ENCODE measurements at places on chromosomes 3 and 15. TPM values are rescaled to one million over a fixed set of nuclear protein-coding genes. Genes with fewer than 3 reads are reported as not detected.

DNA sequence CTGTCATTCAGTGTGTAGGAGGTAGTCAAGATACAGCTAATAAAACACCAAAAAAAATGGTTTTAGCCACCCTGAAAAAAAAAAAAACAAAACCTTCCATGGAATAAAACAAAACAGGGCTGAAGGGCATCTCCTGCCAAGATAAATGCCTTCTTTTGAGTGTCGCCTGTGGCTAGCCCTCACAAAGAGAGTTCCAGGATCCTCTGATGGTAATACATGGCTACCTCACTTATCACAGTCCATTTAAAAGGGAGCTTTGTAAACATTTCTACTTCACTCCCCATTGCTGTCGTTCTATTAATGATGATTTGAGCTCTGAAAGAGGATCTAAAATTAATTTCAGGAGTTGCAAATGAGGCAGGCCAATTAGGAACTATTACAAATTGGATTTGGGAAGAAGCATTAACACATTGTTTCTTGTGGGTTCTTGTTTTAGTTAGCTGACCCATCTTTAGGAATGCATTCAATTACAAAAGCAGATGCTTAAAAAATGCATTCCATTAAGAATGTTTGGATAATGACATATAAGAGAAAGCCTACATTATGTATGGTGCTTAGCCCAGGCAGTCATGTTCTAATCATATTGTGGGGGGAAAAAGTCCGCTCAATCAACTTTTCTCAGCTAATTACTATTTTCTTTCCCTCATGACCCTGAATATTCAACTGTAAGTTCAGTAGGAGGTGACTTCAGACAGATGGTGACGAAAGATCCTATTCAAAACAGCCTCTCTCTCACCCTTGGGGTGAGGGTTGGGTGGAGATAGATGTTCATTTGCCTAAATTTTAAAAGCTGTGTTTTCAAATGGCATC is 255.1 kb upstream of the WNT5A start:
- no peaks in the 10 kb centered on the region for H3K36me3 ChIP-seq
- H3K4me1 ChIP-seq, result no peaks in the 10 kb centered on the region
- no peak overlapping the region for H3K27ac ChIP-seq

The CCR9 gene
- not detected for total RNA-seq

DNA sequence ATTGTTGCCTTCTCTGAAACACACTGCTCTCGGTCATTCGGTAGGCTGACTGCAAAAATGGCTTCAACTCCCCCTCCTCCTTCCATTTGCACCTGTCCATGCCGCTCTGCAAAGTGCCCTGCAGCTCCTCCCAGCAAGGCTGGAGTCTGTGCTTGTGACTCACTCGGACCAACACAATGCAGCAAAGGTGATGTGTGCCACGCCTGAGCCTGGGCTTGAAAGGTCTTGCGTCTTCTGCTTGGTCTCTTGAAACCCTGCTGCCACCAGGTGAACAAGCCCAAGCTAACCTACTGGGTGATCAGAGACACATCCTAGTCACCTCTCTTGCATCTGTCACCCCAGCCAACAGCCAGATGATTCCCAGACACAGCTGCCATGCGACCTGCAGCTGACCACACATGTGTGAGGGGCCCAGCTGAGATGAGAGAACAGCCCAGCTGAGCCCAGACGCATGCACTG is 71.1 kb downstream of the MGLL start:
- no peaks in the 10 kb centered on the region for H3K4me1 ChIP-seq
- peaks cover 2% of the 10 kb centered on the region for H3K27me3 ChIP-seq
- H3K4me3 ChIP-seq, result no peak overlapping the region

DNA sequence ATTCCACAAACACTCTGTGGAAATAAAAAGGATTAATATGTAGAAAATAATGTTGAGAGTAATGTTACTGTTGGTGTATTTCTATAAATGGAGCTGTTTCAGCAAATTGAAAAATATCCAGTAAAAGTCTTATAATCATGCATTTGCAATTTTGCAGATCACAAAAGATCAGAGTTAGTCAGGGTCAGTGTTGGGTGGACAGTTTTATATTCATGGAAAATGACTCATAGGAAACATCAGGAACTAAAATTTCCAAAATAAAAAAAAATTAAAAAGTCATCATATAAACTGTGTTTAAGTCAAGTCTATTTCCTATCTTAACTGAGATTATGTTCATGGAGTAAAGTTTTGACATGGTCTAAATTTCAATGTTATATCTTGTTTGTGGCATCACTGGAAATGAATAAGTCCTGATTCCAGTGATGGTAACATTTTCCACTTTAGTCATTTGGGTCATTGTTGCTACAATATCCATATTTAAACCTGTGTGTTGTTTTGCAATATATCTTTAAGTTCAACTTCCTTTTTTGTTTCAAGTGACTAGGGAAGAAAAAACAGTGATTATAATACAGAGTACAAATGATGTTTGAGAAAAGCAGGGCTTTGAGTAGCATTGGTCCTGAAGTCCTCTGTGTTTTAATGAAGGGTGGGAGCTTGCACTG is 37.8 kb downstream of the MITF start:
- DNase-seq, result no peak
- no peaks in the 10 kb centered on the region for H3K27me3 ChIP-seq
- H3K4me3 ChIP-seq, result no peak overlapping the region
- no peaks in the 10 kb centered on the region for H3K36me3 ChIP-seq

The PLA2G4E gene
- total RNA-seq, result not detected

The DNASE1L3 gene
- 1.6 TPM for total RNA-seq

- H3K27ac ChIP-seq, result no peak overlapping the region
- no peak for DNase-seq
- no peaks in the 10 kb centered on the region for H3K27me3 ChIP-seq
- peaks cover 4% of the 10 kb centered on the region for H3K36me3 ChIP-seq
Measured at GRCh38 chr15:42772144-42772543, 35.2 kb upstream of the CDAN1 start.

The EPHB3 gene
- total RNA-seq, result 4.3 TPM

GRCh38 chr3:143654906-143655305 is 193.4 kb downstream of the SLC9A9 start:
- peaks cover 7% of the 10 kb centered on the region for H3K4me1 ChIP-seq
- H3K27me3 ChIP-seq, result peaks cover 2% of the 10 kb centered on the region
- no peak overlapping the region for H3K27ac ChIP-seq
- no peaks in the 10 kb centered on the region for H3K36me3 ChIP-seq
- DNase-seq, result no peak
- H3K4me3 ChIP-seq, result no peak overlapping the region

- peaks cover 34% of the 10 kb centered on the region for H3K4me1 ChIP-seq
- no peak overlapping the region for H3K4me3 ChIP-seq
- no peak overlapping the region for H3K27ac ChIP-seq
- no peaks in the 10 kb centered on the region for H3K27me3 ChIP-seq
- no peak for DNase-seq
Measured at GRCh38 chr3:184815046-184815930, 3.3 kb downstream of the VPS8 start.

GRCh38 chr3:33124638-33125037 is 10.8 kb downstream of the CRTAP start:
- peaks cover under 1% of the 10 kb centered on the region for H3K4me1 ChIP-seq
- H3K27ac ChIP-seq, result no peak overlapping the region
- H3K27me3 ChIP-seq, result no peaks in the 10 kb centered on the region
- DNase-seq, result no peak

DNA sequence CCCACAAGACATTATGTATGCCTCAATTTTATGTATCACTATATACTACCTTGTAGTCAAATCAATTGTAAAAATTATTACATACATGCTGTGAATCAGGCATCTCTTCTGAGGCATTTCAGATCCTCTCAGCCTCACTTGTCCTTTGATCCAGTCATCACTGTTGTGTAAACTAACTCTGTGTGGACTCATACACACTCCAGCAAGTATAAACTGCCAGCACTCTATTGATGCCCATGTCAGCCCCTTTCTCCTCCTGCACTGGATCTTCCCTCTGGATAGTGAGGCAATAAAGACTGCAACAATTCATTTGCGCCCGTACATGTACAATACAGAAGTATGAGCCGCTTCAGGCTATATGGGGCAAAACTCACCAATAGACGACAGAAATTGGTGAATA is 364.7 kb upstream of the TGFBR2 start:
- peaks cover 7% of the 10 kb centered on the region for H3K4me1 ChIP-seq
- H3K4me3 ChIP-seq, result no peak overlapping the region
- no peak overlapping the region for H3K27ac ChIP-seq
- H3K36me3 ChIP-seq, result no peaks in the 10 kb centered on the region
- H3K27me3 ChIP-seq, result no peaks in the 10 kb centered on the region

DNA sequence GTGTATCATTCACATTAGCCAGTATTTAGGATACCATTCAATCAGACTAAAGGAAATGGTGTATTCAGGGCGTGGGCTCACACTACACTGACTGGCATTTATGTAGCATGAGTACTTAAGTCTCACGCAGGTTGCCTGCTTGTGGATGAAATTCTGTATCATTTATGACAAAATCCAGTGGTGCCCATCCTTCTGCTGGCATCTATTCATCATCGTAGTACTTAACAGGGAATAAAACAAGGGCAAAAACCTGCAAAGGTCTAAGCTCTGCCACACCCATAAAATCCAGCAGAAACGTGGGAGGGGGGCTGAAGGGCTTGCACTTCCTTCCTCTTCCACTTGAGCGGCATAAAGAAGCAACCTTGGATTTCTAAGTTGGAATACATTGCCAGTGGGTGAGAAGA is 2.7 kb downstream of the GAP43 start:
- H3K4me1 ChIP-seq, result peaks cover 32% of the 10 kb centered on the region
- no peaks in the 10 kb centered on the region for H3K36me3 ChIP-seq

The RHCG gene
- total RNA-seq, result not detected

GRCh38 chr15:60627298-60627943 is 148.5 kb upstream of the ICE2 start:
- peaks cover 3% of the 10 kb centered on the region for H3K27me3 ChIP-seq
- no peak for DNase-seq
- peaks cover 3% of the 10 kb centered on the region for H3K4me1 ChIP-seq
- no peak overlapping the region for H3K4me3 ChIP-seq
- H3K27ac ChIP-seq, result no peak overlapping the region
- no peaks in the 10 kb centered on the region for H3K36me3 ChIP-seq

DNA sequence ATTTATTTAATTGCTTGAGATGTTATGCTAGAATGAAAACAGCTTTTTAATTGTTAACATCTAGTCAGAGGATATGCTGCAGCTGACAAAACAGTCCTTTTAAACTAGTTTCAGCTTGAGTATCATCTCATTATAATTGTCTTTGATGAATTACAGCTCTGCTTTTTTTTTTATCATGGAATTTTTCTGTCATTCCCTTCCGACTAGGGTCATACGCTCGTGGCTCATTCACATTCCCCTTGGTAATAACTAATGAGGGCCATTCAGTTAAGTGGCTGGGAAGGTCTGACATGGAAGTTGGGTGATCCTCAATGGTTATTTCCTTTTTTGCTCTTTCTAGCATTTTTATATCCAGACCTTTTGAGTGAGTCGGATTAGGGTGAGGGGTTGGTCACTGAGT is 77.0 kb downstream of the PGPEP1L start:
- H3K36me3 ChIP-seq, result peaks cover 28% of the 10 kb centered on the region
- DNase-seq, result no peak
- H3K27me3 ChIP-seq, result peaks cover 8% of the 10 kb centered on the region
- H3K27ac ChIP-seq, result no peak overlapping the region
- H3K4me1 ChIP-seq, result peaks cover 27% of the 10 kb centered on the region

DNA sequence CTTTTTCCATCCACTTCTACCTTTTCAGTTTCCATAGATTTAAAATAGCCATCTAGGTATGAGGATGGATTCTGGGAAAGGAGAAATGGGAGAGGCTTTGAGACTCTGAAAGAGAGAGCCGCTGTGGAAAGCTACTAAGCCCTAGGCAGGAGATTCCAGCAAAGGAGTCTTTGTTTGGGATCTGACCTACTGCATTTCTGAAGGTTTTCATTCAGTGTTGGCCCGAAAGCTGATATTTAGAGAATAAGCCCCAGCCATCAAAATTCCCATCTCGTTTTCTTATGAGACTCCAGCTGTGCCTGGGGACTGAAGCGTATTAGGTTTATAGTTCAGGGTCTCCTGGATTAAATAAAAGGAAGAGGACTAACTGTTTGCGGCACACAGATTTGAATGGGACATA is 19.5 kb downstream of the LIPH start:
- H3K4me3 ChIP-seq, result no peak overlapping the region
- no peaks in the 10 kb centered on the region for H3K36me3 ChIP-seq
- DNase-seq, result no peak
- H3K4me1 ChIP-seq, result peaks cover 12% of the 10 kb centered on the region
- peaks cover 2% of the 10 kb centered on the region for H3K27me3 ChIP-seq

The GPR149 gene
- total RNA-seq, result not detected

- H3K4me3 ChIP-seq, result no peak overlapping the region
- no peaks in the 10 kb centered on the region for H3K36me3 ChIP-seq
- no peak overlapping the region for H3K27ac ChIP-seq
- H3K4me1 ChIP-seq, result no peaks in the 10 kb centered on the region
- no peaks in the 10 kb centered on the region for H3K27me3 ChIP-seq
Measured at GRCh38 chr3:189978753-189979152, 141.9 kb downstream of the P3H2 start.

DNA sequence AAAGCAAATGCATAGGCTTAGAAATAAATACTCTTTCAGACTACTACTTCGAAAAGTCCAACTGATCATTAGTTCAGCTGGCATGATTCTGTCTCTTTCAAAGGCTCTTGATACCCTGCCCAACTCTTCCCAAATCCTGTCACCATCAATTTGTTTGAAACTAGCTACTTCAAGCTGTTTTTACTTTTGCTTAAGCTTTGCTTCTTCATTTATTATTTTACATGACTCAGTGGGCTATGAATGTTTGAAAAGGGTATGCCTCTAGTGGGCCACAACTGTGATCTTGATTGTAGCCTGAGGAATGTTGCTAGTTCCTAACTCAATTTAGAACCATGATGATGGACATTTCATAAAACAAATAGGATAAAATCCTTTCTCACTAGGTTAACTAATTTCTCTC is 340.8 kb downstream of the NAALADL2 start:
- no peak overlapping the region for H3K4me3 ChIP-seq
- H3K36me3 ChIP-seq, result no peaks in the 10 kb centered on the region
- peaks cover 9% of the 10 kb centered on the region for H3K4me1 ChIP-seq

DNA sequence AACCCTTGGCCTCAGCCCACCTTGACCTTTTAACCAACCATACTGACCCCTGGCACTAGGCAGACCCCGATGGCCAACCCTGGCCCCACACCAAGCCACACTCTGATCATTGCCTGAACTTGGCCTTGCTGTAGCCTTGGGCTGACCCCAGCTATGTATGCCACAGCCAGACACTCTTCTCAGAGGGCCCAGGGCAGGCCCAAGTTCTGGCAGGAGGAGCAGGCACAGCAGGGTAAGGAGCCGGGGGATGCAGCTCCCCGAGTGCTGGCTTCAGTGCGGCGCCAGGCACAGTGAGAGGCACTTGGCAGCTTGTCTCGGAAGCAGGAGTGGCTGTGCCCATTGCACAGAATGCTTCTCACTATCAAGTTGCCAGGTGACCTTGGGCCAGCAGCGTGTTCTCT is 22.3 kb downstream of the PRR20G start:
- peaks cover 3% of the 10 kb centered on the region for H3K36me3 ChIP-seq
- peak overlapping the region; percentile 22 for H3K27ac ChIP-seq
- H3K4me1 ChIP-seq, result peaks cover 10% of the 10 kb centered on the region
- no peak overlapping the region for H3K4me3 ChIP-seq

DNA sequence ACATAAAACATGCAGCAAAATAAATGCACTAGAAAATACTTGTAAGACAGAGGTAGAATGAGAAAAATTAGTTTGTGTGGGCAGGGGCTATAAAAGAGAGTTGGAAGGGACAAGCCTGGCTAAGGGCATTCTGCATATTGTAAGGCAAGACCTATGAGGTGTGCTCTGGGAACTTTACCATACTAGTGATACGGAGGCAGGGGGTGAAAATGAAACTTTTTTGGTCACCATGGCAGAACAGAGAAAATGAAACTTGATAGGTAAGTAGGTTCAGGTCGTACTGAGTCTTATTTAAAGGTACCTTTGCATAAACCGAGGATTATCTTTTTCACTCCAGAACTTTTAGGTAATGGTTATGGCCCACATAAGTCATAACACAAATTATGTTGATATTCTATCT is 74.7 kb upstream of the ACKR4 start:
- no peak for DNase-seq
- no peak overlapping the region for H3K4me3 ChIP-seq
- no peaks in the 10 kb centered on the region for H3K4me1 ChIP-seq
- H3K27me3 ChIP-seq, result no peaks in the 10 kb centered on the region
